ENCODE measurements at places on chromosomes 1 and 21.

DNA sequence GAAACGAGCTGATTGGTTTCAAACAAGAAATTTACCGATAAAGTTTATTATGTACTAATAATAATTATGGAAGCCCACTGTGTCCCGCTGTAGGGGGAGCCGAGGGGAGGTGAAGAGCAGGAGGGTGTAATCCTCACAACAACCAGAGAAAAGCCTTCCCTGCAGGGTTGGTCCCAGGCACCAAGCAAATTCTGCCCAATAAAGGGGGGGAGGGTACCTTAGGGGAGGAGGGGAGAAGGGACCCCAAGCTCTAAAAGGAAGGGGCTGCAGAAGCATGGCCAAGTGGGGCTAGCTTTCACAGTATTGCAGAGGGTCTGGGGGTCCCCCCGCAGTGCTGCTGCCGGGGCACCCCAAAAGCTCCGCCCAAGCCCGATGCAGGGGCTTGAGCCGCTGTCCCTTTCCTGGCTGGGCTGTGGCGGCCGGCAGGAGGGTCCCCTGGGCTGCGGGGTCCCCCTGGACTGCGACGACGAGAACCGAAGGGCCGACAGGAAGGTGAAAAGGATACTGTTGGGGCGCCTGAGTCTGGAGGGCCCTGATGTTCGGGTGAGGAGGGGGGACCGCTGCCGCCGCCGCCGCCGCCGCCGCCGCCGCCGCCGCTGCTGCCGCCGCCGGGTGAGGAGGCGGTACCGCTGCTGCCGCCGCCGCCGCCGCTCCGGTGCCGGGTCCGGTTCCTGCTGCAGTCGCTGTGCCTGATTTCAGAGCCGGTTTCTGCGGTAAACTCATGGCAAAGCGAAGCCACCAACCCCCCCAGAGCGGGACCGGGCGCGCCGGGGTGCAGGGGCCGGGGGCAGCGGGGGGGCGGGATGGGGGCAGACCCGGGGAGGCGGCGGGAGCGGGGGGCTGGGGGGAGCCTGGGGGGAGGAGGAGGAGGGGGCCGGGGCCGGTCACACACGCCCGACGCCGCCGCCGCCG lies 771 bp downstream of the EIF4G3 start:
- DNase-seq = no peak

DNA sequence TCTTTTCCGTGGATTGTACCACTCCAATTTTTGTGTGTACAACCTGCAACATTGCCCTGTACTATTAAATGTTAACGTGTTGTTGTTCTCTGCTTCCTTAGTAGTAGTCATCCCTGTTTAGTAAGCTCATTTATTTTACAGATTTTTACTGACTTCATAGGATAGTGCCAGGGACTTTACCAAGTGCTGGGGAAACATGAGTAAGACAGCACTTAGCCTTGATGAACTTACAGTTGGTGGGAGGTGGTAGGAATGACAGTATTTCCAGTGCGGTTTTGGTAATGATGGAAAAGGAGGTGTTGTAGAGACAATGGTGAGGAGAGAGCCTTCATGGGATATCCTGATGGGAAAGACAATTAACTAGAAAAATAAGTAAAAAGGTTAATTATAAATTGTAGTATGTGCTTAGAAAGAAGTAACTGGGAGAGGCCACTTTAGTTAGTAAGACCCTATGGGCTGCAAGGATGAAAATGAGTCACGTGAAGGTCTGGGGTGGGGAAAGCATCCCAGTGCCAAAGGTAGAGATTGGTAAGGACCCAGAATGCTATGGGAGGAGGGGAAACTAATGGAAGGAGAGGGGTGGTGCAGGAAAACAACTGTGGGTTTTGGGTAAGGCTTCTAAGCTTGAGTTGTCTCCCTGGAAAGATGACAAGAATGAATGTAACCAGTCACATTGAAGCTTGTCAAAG lies 1.7 kb downstream of the RLF start:
- no peak for DNase-seq

GRCh38 chr1:211831558-211832323 lies 1.2 kb upstream of the LPGAT1 start:
- no peak for DNase-seq

- no peak for DNase-seq
Observed at GRCh38 chr1:30253807-30254440, 469.5 kb downstream of the MATN1 start.

GRCh38 chr1:246335151-246335550 lies 171.9 kb downstream of the SMYD3 start:
- DNase-seq = no peak

DNA sequence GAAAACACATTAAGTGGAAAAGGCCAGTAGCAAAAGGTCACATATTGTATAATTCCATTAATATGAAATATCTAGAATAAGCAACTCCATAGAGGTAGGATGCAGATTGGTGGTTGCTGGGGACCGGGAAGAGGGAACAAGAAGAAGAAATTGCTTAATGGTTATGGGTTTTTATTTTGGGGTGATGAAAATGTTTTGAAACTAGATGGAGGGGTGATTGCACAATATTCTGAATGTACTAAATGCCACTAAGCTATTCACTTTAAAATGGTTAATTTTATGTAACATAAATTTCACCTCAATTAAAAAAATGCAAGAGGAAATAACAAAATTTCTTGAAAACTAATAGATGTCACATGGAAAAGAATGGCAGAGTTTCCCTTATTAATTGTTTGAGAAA lies 6.7 kb downstream of the KIAA0040 start:
- DNase-seq = no peak

DNA sequence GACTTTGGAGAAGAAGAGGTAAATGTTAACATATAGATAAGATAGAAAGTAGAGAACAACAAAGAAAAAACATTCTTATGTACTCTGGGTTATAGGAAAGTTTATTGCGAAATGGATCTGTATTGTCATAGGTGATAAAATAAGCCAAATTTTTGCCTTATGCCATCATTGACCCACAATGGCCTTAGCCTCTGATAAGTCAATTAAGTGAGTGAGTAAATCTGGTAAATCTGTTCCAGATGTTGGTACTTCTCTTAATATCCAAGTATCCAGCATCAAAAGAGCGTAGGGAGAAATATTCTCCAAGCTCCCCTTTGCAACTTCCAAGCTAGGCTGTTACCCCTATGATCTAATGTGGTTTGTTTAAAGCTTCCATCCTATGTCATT lies 38.3 kb upstream of the CLCA4 start:
- no peak for DNase-seq

GRCh38 chr1:201902198-201902597 lies 13.5 kb downstream of the SHISA4 start:
- DNase-seq = no peak

DNA sequence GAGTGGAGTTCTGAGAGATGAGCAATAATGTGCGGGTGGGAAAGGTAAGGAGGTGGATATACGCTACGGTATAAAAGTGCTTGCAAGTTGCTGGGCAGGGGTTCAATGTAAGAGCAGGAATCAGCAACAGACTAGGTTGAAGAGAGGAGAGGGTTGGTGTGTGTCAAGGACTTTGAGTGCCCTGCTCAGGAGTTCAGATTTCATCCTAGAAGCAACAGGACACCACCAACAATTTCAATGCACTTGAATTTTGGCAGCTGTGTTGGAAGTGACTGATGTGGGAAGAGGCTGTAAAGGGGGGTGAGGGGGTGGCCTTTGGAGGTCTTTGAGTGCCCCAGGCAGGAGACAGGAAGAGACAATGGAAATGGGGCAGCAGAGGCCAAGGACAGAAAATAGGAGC lies 57.3 kb downstream of the RHOU start:
- DNase-seq = no peak

DNA sequence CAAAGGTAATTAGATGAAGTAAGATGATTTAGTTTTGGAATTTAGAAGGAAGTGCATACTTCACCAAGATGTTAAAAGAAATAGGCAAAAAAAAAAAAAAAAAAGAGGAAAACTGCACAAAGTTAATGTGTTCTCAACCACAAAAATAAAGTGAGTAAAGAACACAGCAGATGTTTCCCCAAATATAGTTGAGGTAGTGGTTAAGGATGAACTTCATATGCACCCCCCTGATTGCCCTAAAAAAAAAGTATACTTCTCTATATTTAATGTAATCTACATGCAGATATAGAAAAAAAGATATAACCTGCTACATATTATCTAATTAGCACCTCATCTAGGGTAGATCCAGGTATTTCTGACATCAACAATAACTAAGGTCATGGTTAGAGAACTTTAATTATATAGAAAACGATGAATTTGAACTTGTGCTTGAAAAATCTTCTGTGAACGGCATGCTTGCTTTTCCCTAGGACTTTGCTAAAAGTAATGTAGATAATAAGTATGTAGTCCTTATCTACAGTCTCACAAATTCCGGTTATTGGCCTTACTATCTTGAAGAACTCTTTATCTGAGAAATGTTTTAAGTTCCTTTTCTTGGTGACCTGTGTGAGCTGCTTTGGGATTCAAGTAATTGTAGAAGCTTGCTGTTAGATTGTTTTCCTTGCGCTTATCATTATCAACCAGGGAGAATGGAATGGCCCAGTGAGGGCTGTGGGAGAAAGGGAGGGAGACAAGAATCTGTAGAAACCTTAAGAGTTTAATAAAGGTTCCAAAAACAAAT lies 70.1 kb upstream of the LRRC7 start:
- no peak for DNase-seq

DNA sequence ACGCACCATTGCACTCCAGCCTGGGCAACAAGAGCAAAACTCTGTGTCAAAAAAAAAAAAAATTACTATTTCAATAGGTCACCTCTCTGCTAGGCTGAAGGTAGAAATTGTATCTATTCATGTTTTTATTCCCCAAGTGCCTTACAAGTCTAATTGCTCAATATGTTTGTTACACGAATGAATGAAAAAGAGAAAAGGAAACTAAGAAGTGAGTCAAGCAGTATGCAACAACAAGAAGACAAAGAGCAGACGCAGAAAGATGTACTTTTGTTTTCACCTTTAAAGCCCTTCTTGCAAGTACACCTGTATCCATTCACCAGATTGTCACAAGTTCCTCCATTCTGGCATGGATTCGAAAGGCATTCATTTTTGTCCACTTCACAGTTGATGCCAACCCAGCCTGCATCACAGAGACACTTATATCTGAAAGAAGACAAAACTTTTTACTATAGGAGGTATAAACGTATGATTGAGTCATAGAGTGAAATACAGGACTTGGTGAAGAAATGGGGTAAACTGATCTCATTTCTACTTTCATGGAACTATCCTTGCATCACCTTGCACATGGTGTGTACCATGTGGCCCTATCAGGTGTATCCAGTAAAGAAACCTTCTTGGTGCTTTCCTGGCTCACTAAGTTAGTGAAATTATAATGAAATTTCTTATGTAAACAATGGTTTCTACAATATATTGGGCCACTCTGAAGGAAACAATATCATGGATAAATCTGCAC lies 57.1 kb upstream of the ADAM30 start:
- no peak for DNase-seq

DNA sequence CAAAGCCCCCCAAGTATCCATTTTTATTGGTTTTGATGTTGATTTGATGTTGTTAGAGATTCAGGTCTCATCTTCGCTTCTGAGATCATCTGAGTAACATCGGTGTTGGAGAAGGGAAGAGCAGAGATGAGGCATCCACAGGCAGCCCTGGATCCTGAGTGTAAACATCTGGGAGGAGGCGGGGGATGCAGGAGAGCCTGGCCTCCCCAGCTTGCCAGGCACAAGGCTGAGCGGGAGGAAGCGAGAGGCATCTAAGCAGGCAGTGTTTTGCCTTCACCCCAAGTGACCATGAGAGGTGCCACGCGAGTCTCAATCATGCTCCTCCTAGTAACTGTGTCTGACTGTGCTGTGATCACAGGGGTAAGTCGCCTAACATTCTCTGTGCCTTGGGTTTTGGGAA lies at the start of gene PROK1:
Gene PROK1, plus strand, starts transcription at position 221 of the 400 bp plus-strand sequence. Its CDS starts 68 bp downstream, at position 289.
- no peak for DNase-seq

- no peak for DNase-seq
Observed at GRCh38 chr1:225977937-225978748, 21.0 kb downstream of the SDE2 start.

GRCh38 chr1:215932558-215932957 lies 365.5 kb downstream of the KCTD3 start:
- no peak for DNase-seq

DNA sequence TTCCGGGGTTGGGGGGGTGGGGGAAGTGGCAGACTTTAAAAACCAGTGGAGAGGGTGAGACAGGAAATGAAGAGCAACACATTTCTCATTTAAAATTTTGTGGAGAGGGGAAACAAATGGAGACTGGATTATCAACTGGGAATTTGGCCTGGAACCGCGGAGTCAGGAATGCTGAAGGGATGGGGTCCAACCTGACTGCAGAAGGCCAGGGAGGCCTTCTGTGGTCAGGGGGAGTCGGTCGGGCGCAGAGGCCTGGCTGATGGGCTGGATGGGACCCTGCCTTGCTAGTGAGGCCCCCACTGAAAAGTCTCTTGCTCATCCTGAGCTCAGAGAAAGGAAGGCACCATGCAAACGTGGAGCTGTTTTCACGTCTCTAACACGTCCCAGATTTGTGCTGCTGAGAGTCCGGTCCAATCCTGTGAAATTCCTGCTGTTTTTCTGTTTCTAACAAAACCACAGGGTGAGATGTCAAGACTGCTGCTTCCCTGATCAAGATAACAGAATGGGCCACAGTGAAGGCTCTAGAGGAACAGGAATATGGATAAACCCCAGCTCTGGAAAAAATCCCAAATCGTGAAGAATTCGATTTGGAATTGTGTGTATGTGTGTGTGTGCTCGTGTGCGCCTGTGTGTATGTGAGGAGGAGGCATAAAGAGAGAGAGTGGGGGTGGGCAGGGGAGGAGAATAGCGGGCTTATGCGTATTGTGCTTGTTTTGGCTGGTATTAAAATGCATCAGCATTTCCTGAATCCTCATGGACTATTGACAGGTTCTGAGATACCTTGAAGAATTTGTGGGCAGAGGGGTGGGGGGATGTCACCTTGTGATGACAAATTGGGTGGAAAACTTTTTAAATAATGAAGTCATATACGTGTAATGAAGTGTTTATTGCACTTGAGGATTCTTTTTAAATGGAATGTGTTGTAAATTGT lies 117.4 kb downstream of the NGF start:
- no peak for DNase-seq

- DNase-seq = no peak
Observed at GRCh38 chr21:45809421-45809820, 165.9 kb downstream of the PCBP3 start.

DNA sequence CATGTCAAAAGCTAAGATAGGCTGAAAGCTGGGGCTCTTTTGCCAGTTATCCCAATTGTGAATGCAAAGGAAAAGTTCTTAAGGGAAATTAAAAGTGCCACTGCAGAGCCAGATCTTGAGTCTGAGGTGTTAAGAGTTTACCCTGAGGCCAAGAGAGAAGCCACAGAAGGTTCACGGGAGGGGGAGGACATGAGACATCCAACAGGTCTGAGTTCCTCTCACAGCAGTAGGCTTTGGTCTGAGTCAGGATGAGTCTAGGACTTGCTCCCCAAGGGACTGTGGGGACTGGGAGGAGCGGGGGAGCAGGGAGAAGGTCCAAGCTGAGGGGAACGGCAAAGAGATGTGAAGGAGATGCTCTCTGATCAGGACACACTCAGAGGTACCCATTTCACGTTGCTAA lies 411.2 kb upstream of the CAMK1G start:
- no peak for DNase-seq

DNA sequence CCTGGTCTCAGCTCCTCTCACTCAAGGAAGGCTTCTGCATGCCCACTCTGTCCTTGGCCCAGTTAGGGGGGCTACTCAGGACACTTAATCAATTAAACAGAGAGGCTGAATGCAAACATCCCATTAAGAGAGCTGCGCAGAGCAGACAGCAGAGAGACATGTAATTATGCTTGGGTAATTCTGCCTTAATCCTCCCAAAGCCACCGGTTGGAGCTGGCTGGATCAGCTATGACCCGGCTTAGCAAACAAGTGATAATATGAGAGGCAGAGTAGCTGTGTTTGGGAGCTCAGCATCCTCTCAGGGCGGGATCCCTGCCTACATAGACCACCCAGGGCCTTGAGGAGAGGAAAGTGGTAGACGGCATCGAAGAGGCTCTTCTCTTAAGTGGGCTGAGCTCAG lies 183.2 kb downstream of the GRIK3 start:
- DNase-seq = no peak

Measured in muscle of arm (tissue), 14 donors.